ENCODE measurements at places on chromosomes 7 and 10.

DNA sequence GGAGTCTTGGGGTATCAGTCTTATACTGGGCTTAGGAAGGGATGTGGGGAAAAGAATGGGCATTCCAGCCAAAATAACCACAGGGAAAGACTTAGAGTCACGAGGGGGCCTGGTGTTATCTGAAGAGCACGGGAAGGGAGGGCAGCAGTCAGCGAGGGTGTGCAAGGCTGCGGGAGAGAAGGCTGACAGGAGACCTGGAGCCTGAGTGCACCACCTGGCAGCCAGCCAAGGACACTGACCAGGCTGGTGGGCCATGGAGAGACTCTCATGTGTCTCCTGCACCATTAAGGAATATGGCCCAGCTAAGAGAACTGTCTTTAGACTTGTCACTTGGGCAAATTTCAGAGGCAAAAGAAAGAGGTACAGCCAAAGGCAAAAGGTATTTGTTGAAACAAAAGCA is 69.6 kb downstream of the PKD1L1 start:
- DNase-seq: no peak

- no peak for DNase-seq
Observed at GRCh38 chr7:108419961-108420908, 36.0 kb downstream of the NRCAM start.

GRCh38 chr10:1149793-1150637 is 93.8 kb downstream of the WDR37 start:
- no peak for DNase-seq

GRCh38 chr7:142864980-142865747 is 10.3 kb downstream of the EPHB6 start:
- no peak for DNase-seq

DNA sequence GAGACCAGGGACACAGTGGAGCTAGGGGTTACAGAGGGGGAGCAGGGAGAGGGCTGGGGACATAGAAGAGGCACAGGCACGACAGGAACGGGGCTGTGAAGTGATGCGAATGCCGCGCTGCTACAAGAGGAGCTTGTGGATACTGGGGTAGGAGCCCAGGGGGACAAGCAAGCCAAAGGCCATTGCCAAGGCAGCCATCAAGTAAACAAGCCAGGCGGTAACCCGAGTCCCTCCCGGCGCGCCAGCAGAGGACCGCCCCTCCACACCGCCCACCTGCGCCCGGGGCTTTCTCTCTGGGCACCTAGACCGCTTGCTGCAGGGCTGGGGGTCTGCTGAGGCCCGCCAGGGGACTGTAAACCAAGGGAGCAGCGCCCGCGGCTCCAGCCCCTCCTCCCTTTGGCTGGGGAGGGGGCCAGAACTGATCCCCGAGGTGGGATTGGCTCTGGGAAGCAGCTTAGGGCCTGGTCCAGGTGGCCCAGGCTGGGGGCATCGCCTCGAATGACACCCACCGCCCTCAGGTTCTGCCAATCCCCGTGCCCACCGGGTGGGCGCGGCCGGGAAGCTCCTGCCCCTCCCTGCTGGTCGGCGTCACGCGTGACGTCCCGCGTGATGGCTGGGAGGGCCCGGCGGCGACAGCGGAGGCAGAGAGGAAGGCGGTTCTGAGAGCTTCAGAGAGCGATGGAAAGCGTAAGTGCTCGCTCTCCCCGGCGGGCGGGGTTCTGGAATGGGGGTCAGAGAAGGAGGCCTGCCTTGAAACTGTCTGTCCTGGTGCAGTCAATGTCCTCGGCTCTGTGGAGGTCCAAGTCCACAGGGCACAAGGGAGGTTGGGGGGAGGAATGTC is 982 bp downstream of the SFXN3 start:
- no peak for DNase-seq

GRCh38 chr7:113504142-113504541 is 385.8 kb upstream of the SMIM30 start:
- DNase-seq: no peak

DNA sequence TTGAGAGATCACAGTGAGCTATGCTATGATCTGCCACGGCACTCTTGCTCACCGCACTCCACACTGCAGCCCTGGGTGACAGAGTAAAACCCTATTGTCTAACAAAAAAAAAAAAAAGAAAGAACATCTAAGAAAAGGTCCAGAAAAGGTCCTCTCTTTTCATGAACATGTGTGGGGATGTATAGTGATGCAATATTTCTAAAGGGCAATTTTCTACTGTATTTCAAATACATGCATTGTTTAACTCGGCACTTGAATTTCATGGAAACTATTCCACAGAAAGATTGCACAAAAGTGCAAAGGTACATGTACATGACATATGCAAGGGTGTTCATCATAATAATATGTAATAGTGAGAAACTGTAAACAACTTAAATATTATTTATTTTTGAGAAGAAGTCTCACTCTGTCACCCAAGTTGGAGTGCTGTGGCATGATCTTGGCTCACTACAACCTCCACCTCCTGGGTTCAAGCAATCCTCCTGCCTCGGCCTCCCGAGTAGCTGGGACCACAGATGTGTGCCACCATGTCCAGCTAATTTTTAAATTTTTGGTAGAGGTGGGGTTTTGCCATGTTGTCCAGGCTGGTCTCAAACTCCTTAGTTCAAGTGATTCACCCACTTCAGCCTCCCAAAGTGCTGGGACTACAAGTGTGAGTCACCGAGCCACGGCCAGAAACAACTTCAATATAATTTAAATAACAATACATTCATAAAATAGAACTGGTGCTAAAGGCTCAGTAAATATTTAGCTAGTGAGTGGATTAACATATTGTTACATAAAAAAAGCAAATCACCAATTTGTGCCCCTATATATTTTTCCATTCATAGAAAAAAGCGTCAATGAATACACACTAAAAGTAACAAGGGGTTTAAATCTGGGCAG is 1.3 kb upstream of the PPRC1 start:
- DNase-seq: no peak

GRCh38 chr10:121157998-121158397 is 306.8 kb downstream of the WDR11 start:
- no peak for DNase-seq

GRCh38 chr10:114499116-114499515 is 94.8 kb upstream of the AFAP1L2 start:
- DNase-seq: no peak

DNA sequence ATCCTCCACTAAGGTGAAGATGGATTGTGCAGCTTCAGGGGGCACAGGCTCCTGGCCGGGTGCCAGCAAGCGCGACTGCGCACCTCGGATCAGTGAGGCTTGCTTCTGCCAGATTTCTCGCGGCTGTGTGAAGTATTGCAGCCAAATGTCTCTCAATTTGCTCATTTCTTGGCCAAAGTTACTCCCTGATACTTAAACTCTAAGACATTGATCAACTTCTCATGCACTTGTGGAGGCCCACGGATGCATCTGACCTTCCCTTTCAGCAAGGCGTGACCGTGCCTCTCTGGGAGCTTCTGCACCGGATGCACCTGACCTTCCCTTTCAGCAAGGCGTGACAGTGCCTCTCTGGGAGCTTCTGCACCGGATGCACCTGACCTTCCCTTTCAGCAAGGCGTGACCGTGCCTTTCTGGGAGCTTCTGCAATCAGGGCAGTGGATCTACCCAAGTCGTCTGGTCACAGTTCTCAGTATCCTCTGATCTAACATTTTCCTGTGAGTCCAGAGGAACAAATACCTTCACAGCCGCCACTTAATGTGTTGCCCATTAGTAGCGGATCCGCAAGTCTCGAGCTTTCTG is 248.3 kb downstream of the ADARB2 start:
- no peak for DNase-seq

DNA sequence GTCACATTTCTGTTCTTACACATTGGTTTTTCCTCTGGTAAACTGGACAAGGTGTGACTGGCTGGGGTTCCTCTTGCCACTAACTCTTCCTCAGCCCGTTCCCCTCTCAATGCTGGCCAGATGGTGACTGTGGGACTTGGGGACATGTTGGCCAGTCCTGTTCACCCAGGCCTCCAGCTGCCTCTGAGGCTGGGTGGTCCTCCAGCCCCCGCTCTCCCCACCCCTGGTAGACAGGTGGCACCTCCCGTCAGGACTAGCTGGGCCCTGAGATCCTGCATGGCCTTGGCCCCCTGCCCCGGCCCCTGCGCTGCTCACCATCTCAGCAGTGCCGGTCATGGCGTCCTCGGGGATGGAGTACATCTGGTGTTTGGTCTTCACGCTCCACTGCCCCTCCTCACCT is 10.8 kb upstream of the MYL7 start:
- no peak for DNase-seq

DNA sequence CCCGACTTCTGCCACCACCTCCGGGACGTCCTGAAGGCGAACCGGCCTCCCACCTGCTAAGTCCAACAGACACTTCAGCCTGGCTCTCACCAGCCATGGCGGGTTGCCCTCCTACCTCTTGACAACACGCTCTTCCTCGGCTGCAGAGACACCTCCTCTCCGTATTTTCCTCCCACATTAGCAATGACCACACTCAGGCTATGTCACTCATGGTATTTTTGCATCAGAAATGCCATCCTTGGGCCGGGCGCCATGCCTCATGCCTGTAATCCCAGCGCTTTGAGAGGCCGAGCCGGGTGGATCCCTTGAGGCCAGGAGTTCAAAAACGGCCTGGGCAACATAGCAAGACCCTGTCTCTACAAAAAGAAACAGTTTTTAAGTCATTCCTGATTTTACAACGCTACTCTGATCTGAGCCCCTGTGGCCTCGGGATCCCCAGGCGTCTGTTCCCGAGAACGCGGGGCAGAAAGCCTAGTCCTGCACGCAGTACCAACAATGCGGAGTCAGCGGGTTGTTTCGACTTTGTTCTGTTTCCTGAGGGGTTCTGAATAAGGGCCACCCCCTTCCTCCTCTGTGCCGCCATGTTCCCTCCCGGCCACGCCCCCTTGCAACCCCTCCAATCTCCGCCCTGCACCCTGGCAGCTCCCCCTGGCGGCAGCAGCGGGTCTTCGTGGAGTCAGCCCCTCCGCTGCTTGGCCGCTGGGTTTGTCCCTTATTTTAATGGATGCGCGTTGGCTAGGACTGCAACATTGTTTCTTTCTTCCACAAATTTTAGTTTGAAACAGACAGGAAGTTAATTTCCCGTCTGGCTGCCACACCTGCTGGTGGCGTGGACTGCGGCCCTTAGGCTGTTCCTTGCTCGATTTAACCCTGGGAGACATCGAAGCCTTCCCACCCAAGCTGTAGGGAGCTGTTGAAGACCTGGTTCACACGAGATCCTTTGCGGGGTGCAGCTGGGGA is 9.7 kb upstream of the ZFAND2A start:
- DNase-seq: no peak

- peak; percentile 63 for DNase-seq
Observed at GRCh38 chr7:29113384-29114102, 32.8 kb downstream of the CPVL start.

GRCh38 chr10:76971547-76972170 is 665.9 kb downstream of the KCNMA1 start:
- DNase-seq: no peak

DNA sequence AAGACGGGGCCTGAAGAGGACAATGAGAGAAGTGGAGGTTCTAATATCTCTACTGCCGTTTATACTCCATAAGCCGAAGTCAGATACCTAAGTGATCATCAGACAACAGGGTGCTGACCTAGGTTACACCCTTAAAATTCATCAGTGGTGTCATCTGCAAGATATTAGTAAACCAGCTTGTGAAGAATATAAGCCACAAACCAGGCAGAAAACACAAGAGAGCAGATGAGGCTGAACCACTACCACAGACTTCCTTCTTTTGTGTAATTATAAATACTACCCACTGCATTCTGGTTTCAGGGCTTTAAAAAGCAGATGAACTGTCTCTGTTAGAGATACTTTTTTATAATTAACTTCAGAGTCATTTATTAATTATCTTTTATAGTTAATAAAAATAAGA is 69.0 kb upstream of the LRRC17 start:
- DNase-seq: no peak

DNA sequence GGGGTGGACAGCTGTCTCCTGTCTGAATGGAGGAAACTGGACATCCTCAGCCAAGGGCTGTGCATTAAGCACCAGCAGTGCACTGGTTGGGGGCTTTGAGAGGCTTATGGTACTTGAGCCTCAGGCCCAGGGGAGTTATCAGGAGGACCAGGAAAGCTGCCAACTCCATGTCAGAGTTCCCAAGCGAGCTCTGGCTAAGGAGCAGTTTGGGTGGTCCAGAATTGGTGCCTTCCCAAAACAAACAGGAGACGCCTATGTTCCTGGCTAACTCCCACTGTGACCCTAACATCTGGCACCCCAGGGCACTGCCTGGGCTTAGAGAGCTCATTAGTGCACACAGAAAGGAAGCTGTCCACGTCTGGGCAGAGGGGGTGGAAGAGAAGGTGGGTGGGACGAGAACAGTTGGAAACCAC is 408.6 kb upstream of the NPVF start:
- no peak for DNase-seq

GRCh38 chr7:142445019-142445686 is 187.3 kb upstream of the PRSS58 start:
- DNase-seq: no peak

GRCh38 chr7:139231513-139232376 is 708 bp downstream of the UBN2 start:
- no peak for DNase-seq

DNA sequence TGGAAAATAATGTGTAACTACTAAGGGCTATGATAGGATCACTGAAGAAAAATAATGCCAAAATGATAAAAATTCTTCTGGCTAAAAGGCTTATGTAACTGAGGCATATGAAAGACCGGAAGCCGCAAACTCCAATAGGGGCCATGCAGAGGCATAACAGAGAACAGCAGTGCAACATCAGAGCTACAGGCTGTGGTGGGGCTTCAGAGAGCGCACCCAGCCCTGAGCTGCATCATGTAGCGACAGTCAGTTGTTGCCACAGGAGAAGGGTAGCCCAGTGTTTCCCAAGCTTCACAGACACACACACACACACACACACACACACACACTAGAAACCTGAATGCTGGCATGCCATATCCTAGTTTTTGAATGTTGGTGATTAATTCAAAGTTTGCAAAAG is 9.3 kb downstream of the LLCFC1 start:
- no peak for DNase-seq

DNA sequence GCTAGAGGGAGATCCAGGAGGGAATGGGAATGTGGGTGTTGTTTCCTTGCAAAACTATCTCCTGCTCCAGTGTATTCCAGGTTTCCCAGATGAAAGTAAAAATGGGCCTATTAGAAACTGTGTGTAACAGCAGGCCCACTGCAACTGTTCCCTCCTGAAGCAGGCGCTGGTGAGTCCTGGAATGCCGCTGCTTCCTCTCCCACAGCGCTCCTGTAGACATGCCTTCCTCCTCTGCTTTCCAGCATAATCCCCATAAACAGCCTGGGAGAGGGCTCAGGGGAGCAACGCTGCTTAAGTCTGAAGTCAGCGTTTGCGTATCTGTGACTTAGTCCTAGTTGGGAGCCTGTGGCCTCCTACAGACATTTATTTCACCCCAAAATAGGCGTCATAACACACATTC is 551.0 kb upstream of the FOXK1 start:
- DNase-seq: no peak
